ENCODE measurements at places on chromosomes 2 and 18.

DNA sequence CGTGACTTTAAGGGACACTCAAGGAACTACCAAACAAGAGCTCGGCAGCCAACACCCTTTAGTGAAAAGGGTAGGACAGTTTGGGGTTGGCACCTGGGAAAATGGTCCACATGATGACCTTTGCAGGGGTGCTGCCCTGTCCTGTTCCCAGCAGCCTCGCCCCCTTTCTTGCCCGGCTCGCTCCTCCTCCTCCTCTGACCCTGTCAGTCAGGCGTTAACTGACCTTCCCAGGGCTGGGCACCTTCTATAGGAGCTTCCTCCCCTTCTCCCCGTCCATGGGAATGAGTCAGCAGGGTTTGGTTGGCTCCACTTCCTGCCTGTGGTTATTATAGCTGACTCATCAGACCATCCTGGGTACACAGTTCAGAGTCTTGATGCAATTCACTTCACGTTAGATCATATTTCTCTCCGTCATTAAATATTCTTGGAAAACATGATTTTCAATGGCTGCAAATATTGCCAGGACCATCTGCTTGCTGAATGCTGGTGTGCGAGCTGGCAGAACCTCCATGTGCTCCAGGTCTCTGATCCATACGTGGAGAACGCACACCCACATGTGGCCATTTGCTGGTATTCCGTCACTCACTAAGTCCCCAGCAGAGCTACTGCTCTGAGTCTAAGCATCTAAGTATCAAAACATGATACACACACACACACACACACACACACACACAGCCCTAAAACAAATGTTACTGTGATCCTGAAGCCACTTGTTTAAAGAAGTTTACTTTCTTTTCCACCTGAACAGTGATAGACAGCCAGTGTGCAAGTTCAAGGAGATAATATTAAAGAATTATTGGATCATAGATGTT, 185.0 kb downstream of the ANAPC1 start:
- no peak for DNase-seq

DNA sequence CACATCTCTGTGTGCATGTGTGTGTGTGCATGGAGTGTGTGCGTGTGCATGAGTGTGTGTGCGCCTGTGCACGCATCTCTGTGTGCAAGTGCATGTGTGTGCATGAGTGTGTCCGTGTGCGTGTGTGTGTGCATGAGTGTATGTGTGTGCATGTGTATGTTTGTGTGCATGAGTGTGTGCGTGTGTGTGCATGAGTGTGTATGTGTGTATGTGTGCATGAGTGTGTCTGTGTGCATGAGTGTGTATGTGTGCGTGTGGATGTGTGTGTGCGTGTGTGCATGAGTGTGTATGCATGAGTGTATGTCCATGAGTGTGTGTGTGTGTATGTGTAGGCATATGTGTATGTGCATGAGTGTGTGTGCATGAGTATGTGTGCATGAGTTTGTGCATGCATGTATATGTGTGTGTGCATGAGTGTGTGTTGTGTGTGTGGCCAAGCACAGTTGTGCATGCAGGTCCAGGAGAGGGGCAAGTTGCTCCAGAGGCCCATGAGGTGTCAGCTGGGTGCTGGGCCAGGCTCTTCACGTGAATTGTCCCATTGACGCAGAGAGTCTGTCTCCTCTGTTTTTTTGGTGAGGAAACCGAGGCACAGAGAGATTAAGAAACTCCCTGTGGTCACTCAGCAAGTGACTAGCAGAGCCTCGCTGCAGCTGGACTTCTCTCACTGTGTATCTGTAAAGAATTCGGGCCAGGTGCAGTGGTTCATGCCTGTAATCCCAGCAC, 75.5 kb downstream of the ASB1 start:
- DNase-seq, result no peak

- no peak for DNase-seq
Observed at GRCh38 chr18:22523481-22523880, 105.8 kb upstream of the CTAGE1 start.

DNA sequence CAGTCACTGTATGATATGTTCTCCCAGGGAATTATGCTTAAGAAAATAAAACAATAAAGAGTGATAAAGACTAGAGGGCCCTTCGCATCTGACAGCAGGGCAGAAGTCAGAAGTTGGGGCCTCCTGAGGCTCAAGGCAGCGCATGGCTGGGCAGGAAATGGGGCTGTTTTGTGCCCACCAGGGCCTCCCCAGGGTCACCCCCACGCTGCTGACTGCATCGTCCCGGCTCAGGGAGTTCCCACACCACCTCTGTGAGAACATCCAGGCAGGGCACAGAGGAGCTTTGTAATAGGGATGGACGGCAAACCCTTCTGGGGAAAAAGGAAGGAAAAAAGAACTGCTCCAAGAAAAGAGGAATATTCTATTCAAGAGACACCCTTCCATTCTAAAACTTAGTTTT, 41.2 kb downstream of the PAX3 start:
- DNase-seq, result no peak

- no peak for DNase-seq
Observed at GRCh38 chr2:241324775-241325174, 9.1 kb downstream of the SEPTIN2 start.

DNA sequence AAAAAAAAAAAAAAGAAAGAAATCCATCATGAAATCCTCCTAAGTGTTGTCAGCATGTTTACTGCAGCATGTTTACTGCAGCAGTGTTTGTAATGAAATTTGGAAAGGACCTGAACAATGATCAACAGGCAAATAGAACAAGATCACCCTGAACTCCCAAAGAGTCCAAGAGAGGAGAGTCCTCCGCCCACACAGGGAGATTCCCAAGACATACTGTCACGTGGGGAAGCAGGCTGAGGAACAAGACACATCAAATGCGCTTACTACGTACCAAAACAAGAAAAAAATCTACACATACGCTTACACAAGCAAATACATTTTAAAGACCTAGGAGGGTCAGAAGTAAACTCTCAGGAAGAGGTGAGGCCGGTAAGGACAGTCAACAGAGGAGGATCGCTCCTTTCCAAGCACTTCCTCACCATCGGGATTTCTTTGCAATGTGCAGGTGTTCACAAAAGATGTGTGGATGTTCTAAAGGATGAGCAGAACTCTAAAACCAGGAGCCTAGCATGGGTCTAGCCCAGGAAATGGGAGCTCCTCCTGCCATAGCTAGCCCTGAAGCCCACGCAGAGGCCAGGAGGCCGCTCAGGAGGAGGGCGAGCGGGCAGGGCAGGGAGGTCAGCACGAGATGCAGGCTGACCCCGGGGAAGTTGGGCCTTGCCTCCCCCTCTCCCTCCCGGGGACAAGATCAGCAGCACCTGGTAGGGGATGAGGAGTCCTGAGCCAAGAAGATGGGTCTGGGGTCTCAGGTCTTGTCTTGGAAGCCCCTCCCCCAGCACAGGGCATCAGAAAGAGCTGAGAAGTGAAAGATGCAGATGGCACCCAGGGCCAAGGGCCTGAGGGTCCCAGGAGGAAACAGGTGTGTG, 66.4 kb downstream of the ZNF516 start:
- no peak for DNase-seq

GRCh38 chr18:12102136-12102842, 8.6 kb downstream of the ANKRD62 start:
- no peak for DNase-seq

DNA sequence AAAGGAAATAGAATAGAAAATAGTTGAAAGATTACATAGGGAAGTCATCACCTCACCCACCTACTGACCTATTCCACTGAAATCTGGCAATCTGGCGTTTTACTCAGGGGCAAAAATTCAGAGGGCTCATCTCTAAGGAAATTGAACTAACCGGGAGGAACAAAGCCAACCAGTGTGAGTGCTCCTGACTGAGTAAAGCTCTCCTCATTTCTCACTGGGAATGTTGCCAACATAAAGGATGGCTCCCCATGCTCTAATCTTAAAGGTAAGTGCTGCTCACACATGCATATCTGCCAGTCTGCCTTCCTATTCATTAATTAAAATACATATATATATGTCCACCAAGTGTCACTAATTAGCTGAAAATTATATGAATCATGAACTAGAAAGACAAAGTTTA, 13.5 kb upstream of the DOK6 start:
- no peak for DNase-seq

DNA sequence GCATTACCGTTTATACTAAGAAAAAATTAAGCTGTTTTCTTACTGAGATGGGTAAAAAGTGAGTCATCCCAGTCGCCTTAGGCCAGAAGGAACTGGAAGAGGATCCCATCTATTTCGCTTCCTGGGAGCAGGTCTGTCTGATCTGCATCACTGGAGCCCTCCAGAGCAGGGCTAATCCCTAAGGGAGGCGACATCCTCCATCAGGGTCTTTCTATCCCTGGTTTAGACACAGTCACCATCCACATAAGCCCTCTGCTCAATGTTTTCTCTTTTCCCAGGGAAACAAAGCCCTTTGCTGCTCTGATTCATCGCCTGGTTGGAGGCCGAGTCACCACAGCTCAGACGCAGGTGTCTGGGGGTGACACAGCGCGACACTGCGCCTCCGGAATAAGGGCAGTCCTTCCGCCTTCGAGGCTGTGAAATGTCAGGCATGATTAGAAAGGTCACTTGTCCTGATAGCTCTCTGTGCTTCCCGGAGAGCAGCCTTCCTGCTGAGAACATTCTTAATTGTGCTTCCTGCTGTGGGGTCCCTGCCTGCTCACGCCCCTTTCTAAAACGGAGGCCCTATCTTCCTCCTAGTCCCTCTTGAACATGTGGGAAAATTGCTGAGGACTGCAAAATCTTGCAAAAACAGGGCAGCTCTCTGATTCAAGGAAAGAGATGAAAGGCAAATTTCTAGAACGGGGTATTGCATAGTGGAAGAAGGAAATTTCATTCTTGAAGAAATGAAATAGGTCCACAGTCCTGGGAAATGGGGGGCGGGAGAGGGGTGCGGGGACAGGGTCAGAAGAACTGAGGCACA, 56.3 kb downstream of the MARCHF4 start:
- DNase-seq, result no peak

GRCh38 chr2:1849450-1849849, 105.1 kb upstream of the PXDN start:
- DNase-seq, result no peak

GRCh38 chr18:79493801-79494211, 98.1 kb downstream of the NFATC1 start:
- no peak for DNase-seq

DNA sequence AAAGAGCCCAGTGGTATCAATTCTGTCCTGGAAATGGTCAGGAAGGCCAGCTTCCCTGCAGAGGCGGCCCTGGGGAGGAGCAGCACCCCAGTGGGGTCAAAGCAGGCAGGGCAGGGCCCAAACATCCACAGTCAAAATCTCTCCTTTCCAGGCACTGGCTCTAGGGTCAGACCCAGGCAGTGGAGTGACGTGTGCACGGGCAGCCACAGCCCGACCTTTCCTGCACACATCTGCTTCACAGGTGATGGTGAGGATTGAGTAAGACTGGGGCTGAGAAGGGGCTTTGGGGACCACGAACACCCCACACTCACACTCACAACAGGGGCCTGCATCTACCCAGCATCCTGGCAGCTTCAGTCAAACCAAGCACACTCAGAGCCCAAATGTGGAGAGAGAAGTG, 97.8 kb upstream of the GLI2 start:
- DNase-seq, result no peak

- no peak for DNase-seq
Observed at GRCh38 chr2:40062381-40062780, 283.3 kb upstream of the THUMPD2 start.

- no peak for DNase-seq
Observed at GRCh38 chr2:203649176-203649814, 57.1 kb upstream of the CD28 start.

DNA sequence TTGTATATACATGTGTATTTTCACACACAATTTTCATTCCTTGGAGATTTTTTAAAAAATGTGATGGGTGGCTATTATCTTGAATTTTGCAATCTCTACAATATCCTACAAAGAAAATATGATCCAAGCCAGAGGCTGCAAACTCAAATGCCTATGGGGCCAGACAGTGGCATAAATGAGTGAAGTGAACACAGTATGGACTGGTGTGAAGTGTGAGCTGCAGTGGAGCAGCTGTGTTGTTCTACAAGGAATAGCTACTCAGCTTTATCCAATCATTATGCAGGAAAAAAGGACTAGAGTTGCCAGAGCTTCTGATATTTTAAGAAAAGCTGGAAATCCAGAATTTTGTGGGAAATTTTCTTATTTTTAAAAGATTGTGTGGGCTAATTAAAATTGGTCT, 62.1 kb downstream of the ARHGEF33 start:
- DNase-seq, result no peak

DNA sequence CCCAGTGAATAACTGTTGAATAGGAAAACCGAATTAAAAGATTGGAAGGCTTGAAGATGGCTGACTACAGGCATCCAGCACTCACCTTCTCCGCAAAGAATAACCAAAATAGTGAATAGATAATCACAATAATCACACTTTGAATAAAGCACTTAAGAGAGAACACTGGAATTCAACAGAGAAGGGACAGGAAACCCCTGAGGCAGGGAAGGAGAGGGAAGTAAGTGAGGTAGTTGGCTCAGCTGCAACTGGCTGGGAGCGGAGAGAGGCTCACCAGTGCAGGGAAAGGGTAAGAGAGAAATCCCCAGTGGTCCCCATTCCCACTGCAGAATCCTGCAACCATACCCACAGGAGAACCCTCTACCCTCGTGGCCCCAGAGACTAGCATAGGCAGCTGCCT, 246.6 kb upstream of the NCKAP5 start:
- no peak for DNase-seq

GRCh38 chr2:116061023-116061422, 1618.6 kb downstream of the DPP10 start:
- no peak for DNase-seq

GRCh38 chr2:178478130-178478438, 316 bp downstream of the FKBP7 start:
- peak; percentile 23 for DNase-seq

- DNase-seq, result no peak
Observed at GRCh38 chr2:138444411-138444810, 57.2 kb upstream of the SPOPL start.

GRCh38 chr2:74531666-74532065, 1.9 kb downstream of the HTRA2 start:
- DNase-seq, result no peak

- DNase-seq, result no peak
Observed at GRCh38 chr2:128643221-128644065, 324.8 kb upstream of the HS6ST1 start.

- DNase-seq, result no peak
Observed at GRCh38 chr2:172826522-172826921, 90.9 kb downstream of the RAPGEF4 start.

All from GM13976 (cell line).